ENCODE measurements at places on chromosomes 12 and 14. TPM values are rescaled to one million over a fixed set of nuclear protein-coding genes. Genes with fewer than 3 reads are reported as not detected.
A peak's percentile ranks its signal among the peaks of the same experiment; 100 is the strongest.

GRCh38 chr12:63917864-63918799, 73.6 kb downstream of the SRGAP1 start:
- DNase-seq = peak; percentile 96

GRCh38 chr12:92810370-92810769, 107.6 kb downstream of the PLEKHG7 start:
- DNase-seq = no peak

GRCh38 chr12:113030875-113031525, 25.5 kb upstream of the DTX1 start:
- DNase-seq = peak; percentile 52

GRCh38 chr12:76010732-76011458, 20.7 kb downstream of the PHLDA1 start:
- DNase-seq = peak; percentile 35

DNA sequence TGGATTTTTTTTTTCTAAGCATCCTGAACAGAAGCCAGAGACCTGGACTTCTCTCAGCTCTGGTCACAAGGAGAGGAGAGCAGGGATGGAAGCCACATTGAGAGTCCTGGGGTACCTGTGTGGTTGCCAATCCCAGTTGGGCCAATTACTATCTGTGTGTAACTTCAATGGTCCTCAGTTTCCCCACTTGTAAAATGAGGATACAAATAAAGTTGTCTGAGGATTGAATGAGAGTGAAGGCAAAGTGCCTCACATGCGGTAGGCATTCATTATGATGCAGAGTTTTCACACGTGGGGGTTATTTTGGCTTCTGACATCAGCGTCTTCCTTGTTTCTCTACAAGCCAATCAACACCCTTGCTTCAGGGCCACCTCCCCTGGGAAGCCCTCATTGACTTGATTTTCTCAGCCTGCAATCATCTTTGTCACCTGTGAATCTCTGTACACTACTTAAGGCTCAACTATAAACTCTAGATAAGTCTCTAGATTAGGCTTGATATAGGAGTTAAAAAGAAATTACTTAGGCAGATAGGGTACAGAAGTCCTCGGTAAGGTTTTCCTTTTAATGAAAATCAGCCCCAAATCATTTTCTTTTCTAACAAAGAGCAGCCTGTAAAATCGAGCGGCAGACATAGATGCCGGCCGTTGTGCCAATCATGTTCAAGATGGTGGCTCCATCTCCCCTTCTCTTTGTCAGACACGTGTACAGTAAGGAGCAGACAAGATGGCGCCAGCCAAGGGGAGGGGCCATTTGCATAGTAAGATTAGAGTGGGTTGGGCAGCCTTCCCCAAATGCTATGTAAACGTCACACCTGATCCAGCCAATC, 37.8 kb upstream of the FICD start:
- DNase-seq = no peak

The MAP3K9 gene
- 0.17 TPM for polyA plus RNA-seq

The ARHGDIB gene
- polyA plus RNA-seq = 31.8 TPM

Data from IMR-90 (cell line).